ENCODE measurements at places on chromosomes 5 and 9. TPM values are rescaled to one million over a fixed set of nuclear protein-coding genes. Genes with fewer than 3 reads are reported as not detected.

The GPRIN1 gene
- total RNA-seq: 3.7 TPM

The DMRTA1 gene
- total RNA-seq: not detected

The SLC34A3 gene
- not detected for total RNA-seq

The SNCAIP gene
- not detected for total RNA-seq

The ZBED3 gene
- total RNA-seq: 0.65 TPM

The SCGB3A1 gene
- not detected for total RNA-seq

The PAEP gene
- total RNA-seq: not detected

The TAF11L8 gene
- not detected for total RNA-seq

The UBE2B gene
- 28.5 TPM for total RNA-seq

The PCDHGA7 gene
- 3.6 TPM for total RNA-seq

The FBXW11 gene
- total RNA-seq: 56.1 TPM

The WDR55 gene
- 21.1 TPM for total RNA-seq

The CATSPER3 gene
- total RNA-seq: not detected

The TTC23L gene
- not detected for total RNA-seq

The CSF1R gene
- total RNA-seq: not detected

The PCDHB9 gene
- total RNA-seq: not detected

The CCDC112 gene
- total RNA-seq: 2.2 TPM

The CTNND2 gene
- not detected for total RNA-seq

The GBA2 gene
- 22.2 TPM for total RNA-seq

The NIPAL4 gene
- not detected for total RNA-seq

The SLC45A2 gene
- total RNA-seq: not detected
